ENCODE measurements at places on chromosomes 11 and 22.

DNA sequence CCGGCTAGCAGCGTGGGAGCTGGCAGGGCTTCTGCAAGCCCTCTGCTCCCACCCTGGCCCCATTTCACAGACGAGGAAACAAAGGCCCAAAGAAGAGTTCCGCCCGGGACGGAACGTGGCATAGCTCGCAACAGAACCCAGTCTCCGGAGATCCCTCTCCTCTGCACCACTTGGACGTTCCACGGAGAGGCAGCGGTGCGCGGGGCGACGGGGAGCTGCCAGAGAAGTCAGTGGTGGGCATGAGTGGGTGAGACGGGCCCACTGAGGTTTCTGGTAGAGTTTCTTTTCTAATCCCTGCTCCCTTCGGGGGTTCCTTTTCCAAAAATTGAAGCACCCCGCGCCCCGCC is 554 bp upstream of the NECTIN1 start:
- no peak for DNase-seq

DNA sequence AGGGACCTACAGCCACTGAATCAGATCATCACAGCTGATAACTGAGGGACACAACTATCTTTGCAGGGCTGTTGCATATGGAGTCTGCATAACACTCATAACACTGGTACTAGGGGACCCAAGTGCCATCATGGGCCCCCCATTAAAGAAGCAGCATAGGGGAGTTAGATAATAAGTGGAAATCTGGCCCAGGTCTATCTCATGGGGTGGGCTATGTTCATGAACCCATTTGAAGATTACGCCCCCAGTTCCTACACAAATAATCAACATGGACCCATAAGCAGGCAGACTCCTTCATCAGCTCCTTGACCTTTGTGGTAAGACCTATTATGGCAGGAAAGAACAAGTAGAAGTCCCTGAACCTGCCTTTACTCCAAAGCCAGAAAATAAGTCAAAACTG is 48.8 kb downstream of the ASCL2 start:
- DNase-seq, result no peak

GRCh38 chr11:118699506-118700220 is 20.2 kb upstream of the TREH start:
- DNase-seq, result no peak

DNA sequence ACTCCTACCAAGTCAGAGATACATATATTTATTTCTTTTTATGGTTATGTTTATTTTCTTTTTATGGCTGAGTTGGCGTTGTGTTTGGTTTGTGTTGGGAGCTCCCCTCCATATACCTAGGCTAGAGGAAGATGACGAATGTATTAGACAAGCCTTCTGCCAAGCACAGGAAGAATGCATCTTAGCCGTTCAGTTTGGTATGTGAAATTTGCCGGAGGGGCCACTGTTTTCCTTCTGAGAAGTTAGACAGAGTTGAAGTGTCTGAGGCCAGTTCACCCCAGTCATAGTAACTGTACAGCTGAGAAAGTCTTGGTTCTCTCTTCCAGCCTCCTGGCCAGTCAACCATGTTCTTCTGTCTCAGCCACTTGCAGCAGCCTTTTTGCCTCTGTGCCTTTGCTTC is 29.8 kb downstream of the TEAD1 start:
- DNase-seq, result no peak

DNA sequence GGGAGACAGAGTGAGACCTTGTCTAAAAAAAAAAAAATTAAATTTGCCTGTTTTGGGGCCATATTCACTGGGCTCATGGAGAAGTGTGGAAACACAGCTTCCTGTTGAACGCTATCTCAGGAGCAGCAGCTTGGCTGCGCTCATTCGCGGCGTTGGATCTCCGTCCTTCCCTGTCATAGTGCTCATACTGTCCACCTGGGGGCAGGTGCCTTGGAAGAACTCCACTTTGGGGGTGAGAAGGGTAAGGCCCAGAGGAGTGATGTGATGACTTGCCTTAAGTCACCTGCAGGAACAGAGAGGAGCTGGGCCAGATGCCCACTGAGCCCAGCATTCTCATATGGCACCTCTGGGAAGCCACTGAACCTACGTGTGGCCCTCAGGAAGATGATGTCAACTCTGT is 82.8 kb downstream of the CABIN1 start:
- peak; percentile 11 for DNase-seq

GRCh38 chr11:22430141-22430541 is 92.0 kb downstream of the SLC17A6 start:
- DNase-seq, result no peak

- no peak for DNase-seq
Measured at GRCh38 chr11:47586098-47586855, at the start of gene FAM180B. FAM180B (plus strand) TSS chr11:47586678; CDS start chr11:47586769, 91 bp downstream.

DNA sequence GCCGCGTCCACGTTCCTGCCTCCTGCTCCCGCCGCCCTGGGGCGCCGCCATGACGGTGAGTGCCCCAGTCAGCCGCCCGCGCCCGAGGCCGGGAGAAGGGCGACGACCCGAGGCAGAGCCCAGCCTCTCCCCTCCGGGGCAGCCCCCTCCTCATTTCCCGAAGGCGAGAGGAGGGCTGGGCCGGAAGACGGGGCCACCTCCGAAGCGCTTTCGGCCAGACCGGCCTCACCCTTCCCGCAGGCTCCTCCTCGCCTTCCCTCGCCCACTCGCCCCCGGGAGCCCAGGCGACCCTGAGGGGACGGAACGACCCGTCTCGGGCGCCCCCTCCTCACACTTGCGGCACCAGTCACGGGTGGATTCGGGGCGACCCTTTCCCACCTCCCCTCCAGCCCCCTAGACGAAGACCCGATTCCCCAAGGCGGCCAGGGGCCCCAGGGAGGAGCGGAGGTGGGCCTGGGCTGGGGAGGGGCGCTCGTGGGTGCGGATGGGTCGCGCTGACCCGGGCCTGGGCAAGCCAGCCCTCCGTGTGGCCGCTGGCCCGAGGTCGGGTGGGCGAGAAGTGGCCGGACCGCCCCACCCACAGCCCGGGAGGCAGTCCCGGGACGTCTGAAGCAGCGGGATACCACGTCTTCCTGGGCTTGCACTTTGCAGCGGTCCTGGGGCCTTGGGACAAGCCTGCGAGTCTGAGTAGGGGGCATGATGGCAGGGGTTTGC is 49.7 kb downstream of the TRIOBP start:
- peak; percentile 72 for DNase-seq

DNA sequence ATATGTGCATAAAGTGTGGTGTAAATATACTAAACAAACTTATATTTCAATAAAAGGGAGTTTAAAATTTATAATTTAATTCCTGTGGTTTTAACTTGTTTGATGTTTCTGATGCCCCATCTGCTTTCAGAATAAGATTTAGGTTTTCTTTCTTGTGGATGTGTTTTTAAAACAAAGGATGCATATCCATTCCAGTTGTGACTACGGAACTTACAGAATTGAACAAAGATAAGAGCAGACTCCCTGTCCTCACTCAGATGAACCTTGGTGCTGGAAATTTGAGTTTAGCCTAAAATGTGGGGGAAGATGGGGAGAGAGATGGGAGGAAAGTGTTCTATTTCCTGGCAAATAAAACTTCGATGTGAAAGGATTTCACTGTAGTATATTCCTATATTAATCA is 2.5 kb downstream of the FJX1 start:
- DNase-seq, result no peak

GRCh38 chr22:42473484-42474193 is 41.4 kb upstream of the NFAM1 start:
- no peak for DNase-seq

GRCh38 chr11:128269466-128269865 is 317.9 kb downstream of the ETS1 start:
- DNase-seq, result no peak

DNA sequence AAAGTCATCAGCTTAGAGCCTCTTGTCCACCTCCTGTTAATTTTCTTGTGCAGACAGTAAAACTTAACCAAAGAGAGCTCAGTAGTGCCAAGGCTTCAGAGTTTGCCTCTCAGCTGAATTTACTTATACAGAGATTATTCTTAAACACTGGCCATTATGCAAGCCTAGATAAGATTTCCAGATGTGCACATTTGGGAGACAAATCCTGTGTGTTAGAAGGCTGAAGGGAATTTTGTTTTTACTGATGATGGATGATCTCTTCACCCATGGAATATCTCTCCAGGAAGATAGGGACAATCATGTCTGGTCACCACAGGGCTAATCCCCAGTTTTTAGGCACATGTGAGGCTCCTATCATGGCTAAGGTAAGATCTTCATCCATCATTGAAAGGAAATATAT is 157.6 kb upstream of the FAT3 start:
- no peak for DNase-seq

GRCh38 chr11:65498977-65499712 is at the start of gene MALAT1:
MALAT1 (plus strand) TSS chr11:65499045.
- peak; percentile 96 for DNase-seq

All from Right ventricle myocardium inferior (tissue), 1 donor.